ENCODE measurements at places on chromosomes 7 and 10.
A peak's percentile ranks its signal among the peaks of the same experiment; 100 is the strongest.

DNA sequence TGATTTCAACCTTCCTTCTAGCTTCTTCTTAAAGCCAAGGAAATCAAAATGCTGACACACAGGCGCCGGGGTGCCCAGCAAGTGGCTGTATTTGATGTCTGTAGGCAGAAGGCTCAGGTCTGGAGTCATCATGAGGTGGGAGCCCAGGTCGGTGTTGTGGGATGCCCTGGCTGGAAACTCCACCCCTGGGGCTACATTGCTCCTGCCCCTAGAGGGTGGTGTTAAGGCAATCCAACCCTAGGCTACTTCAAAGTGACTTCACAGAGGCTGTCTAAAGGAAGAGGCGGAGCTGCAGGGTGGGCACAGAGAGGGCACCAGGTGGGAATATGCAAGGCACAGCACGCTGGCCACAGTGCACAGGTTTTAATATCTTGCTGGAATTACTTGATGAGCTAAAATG lies 200.9 kb downstream of the ADAM12 start:
- DNase-seq, result no peak

- DNase-seq, result peak; percentile 5
Measured at GRCh38 chr7:107687656-107688055, 27.0 kb downstream of the SLC26A4 start.

- no peak for DNase-seq
Measured at GRCh38 chr7:45589061-45589460, 14.9 kb downstream of the ADCY1 start.

- DNase-seq, result peak; percentile 81
Measured at GRCh38 chr7:80699045-80699638, 60.7 kb downstream of the CD36 start.

DNA sequence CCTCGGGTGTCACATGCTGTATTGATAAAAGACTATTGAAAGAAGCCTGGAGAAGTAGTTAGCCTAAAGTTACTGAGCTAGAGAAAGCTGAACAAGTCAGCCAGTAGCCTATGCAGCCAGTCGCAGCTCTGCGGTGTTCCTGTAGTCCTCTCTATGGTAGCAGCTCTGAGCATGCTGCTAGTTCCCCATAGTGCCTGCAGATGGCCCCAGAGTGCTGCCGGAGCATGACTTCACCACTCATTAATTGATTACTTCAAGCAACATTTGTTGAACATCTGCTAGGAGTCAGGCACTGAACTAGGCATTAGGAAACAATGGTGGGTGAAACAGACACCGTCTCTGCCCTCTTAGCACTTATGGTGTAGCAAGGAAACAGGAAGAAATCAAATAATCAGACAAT lies 422.7 kb downstream of the SORCS3 start:
- DNase-seq, result peak; percentile 19

DNA sequence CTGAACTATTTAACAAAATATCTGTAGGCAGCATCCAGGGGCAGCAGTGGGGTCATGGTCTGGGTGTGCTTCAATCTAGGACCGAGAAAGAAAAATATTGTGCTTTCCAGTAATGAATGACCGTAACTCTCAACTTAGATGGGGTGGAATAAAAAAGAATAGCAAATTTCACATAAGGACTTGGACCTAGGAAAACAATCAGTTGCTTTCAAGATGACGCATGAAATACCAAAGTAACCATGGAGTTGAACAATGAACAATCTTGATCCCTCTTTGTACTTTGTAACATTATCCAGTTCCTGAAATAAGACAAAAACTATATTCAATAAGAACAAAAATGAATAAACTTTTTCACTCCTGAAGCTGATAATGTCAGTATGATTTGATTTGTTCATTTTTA lies 167.1 kb downstream of the C7orf25 start:
- no peak for DNase-seq

DNA sequence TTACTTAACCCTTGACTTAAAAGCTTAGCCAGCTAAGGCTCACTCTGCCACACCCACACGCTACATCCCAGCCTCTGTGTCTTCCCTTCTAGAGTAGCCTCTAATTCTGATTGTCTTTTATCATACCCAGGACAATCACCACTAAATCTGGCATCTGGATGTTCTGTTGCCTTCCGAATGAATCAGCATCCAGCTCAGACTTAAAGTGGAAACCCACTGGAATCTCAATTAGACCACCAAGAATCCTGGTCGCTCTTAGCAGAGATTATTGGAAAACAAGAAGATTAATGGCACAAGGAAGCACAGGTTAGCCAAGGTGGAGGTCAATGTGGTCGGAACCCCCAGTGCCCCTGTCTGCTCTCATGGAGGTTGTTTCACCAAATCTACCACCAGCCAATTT lies 404.2 kb upstream of the FOXK1 start:
- no peak for DNase-seq

- DNase-seq, result no peak
Measured at GRCh38 chr7:157495177-157495553, 158.4 kb downstream of the DNAJB6 start.

GRCh38 chr7:44519546-44519945 lies 21.6 kb downstream of the NPC1L1 start:
- no peak for DNase-seq

DNA sequence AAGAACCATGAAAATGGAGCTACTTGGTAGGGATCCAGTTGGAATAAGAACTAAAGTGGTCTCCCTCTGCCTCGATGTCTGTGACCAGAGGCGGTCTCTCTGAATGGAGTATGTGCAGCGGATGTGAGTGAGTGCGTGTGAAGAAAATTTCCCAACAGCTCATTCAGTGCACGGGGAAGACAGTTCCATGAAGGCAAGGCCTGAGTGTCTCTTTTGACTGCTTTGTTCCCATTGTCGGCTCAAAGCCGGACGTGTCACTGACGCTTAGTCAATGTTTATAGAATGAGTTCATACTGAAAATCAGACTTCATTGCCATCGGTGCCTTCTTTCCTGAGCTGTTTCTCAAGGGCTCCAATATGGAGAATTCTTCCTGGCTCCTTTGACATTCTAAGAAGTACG lies 55.3 kb upstream of the GRB10 start:
- DNase-seq, result no peak

DNA sequence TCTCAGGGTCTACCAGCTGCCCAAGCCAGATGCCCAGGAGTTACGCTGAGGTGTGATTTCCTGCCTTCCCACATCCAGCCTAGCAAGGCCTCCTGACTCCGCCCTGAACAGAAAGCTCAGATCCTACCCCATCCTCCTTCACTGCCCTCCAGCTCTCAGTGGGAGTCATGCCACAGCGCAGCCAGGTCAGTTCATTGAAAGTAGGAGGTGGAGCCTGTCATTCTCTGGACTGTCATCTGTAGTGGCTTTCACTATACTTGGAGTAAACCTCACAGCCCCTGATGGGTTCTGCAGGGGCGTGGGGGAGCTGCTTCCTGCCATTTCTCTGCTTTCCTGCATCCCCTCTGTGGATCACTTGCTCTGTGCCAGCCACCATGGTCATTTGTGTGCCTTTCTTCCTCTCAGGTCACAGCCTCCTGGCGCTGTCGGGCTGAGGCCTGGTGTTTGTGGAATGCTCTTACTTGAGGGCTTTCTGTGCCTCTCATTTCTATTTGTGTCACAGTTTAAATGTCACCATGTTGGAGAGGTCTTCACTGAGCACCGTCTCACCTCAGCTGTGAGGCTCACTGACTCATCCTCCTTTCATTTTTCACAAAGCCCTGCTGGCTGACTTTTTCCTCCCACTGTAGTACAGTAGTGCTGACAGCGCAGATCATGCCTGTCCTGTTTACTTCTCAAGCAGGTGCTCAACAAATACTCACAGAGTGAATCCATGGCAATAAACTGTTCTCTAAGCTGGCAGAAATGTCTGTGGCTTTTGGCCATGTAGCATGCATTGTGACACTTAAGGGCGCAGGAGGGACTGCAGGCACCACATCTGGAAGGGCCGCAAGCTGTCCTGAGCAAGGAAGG lies 61.0 kb upstream of the TMEM248 start:
- DNase-seq, result no peak

- no peak for DNase-seq
Measured at GRCh38 chr7:132108563-132108962, 467.7 kb downstream of the PLXNA4 start.

GRCh38 chr10:3792710-3793219 lies 7.8 kb upstream of the KLF6 start:
- DNase-seq, result no peak

- no peak for DNase-seq
Measured at GRCh38 chr7:33494474-33494873, 365.1 kb downstream of the BBS9 start.

DNA sequence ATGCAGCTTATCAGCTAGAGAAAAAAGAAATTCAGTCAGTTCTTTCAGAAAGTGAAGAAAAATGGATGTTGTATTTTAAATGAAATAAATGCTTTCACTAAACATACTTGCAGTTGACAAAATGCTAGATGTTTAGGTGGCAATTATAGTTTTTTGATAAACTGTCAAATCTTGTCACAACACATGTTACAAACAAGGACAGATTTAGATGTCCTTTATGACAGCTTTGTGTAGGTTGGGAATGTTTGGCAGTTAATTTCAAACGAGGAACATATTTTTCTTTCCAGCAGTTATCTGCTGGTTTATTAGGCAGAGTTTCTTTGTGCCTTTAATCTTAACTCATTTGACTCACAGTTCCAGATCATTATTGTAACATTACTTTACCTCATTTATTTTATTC lies 3.1 kb upstream of the PRPS1L1 start:
- no peak for DNase-seq

DNA sequence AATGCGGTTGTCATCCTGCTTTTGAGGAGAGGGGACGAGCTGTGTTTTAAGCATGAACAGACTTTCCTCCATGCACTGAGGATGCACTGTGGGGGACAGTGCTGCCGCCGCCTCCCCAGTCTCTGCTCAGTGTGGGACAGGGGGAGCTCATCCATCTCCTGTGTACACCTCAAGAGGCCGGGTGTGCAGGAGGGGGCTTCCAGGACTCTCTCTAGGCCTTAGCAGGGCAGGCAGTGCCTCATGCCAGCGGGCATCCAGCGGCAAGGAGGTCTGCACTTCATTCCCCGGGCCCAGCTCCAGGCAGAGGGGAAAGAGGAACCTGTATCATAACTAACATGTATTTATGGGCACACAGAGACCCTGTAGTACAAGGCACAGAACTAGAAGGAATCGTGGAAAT lies 89.7 kb downstream of the DIP2C start:
- no peak for DNase-seq

DNA sequence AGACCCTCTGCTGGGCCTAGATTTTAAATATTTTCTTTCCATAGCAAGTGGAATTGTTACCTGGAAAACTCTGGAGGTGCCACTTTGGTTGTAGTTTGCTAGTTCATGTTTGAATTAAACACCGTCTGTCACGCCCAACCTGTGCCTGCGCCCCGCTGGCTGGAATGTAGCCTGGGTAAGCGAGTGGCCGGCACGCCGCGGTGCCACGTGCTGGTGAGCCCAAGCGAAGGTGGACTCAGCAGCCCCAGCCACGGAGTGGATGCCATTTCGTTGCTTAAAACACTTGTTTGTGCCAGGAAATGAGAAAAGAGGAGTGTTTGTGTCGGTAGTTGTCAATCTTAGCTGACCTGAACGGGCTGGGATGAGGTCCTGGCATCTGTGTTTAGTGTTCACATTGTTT lies 2.7 kb downstream of the GET4 start:
- DNase-seq, result no peak

DNA sequence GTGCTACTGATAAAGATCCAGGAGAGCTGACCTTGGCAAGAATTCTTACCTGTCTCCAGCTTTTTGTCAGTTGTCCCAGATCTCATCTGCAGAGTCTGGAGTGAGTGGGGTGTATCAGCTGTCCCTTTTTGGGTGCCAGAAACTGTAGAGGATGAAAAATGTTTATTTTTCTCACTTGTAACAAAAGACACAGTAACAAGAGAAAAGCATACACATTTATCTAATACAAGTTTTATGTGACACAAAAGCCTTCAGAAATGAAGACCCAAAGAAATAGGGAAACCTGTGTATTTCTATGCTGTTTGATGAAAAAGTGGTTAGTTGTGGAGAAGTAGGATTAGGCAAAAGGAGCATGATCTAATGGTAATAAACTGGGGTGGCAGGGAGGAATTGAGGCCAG lies 58.5 kb upstream of the NPVF start:
- no peak for DNase-seq

DNA sequence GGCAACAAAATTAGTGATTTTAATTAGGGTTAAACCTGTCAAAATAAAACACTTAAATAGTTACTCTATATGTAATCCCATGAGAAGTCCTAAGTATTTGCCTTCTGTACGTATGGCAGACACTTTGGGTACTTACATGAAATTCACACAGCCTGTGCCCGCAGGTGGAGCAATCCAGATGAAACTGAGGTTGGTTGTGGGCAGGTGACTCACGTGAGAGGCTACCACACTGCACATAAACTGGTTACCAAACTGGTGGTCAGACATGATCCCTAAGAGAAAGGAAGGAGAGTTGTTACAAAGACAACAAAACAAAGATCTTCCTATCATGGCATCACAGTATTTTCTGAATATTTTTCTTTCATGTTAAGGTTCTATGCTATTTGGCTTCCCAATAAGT lies 156.1 kb downstream of the RELN start:
- no peak for DNase-seq

GRCh38 chr10:103706762-103707161 lies 148.6 kb downstream of the SH3PXD2A start:
- no peak for DNase-seq

DNA sequence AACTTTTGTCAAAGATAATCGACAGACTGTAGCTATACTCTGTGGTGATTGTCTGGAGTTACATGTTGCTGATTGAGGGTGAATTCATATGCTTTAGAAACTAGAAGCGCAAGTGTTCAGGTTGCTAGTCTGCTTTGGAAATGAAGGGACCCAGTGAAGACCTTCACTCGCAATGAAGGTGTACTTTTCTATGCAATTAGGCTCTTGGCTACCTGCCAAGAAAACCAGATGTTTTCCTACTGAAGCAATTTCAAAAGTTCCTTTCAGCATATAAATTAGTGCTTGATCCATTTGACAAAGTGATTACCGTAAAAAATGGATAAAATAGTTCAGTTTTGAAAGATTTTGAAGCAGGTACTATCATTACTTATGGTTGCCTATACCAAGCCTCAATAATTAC lies 10.0 kb upstream of the STK31 start:
- no peak for DNase-seq

GRCh38 chr10:73167458-73167782 lies 388 bp downstream of the ECD start:
- no peak for DNase-seq

- no peak for DNase-seq
Measured at GRCh38 chr10:679556-679955, 9.9 kb downstream of the DIP2C start.

DNA sequence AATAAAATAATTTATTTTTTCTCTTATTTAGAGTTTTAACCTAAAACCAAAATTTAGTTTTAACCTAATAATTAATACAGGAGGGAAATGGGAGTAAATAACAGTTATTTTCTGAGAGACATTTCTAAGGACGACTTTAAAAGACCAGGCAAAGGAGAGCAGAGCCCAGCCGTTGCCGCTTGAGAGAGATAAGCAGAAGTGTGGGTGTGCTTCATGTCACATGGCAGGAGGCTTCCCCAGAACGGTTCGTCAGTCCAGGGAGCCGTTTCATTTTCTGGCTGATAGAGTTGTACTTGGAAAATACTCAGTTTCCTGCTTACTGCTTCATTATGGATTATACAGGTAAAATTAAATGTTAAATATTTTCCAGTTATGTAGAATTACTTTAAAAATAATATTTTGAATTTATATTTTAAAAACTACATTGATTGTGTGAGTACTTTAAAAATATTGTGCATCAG lies 61.4 kb downstream of the ST7 start:
- DNase-seq, result peak; percentile 76

Data from LoVo (cell line).